ENCODE measurements at places on chromosomes 3 and 15.

DNA sequence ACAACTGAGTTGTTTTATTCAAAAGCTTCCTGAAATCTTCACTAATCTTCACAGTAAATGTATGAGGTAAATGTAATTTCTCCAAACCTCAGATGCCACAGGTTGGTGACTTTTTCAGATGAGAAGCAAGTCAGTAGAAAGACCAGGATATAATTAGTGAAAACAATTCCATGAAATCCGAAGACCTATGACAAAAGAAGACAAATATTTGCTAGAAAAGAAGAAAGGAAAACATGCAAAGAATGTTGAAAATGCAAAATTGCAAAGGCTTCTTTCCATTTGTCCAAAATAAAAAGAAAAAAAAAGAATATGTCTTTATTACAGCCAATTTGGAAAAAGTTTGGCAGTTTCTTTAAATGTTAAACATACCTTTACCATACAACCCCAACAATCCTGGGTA, 88.3 kb upstream of the MYRIP start:
- no peak for DNase-seq

- DNase-seq = peak; percentile 51
Observed at GRCh38 chr3:46517016-46517783, 19.4 kb downstream of the RTP3 start.

DNA sequence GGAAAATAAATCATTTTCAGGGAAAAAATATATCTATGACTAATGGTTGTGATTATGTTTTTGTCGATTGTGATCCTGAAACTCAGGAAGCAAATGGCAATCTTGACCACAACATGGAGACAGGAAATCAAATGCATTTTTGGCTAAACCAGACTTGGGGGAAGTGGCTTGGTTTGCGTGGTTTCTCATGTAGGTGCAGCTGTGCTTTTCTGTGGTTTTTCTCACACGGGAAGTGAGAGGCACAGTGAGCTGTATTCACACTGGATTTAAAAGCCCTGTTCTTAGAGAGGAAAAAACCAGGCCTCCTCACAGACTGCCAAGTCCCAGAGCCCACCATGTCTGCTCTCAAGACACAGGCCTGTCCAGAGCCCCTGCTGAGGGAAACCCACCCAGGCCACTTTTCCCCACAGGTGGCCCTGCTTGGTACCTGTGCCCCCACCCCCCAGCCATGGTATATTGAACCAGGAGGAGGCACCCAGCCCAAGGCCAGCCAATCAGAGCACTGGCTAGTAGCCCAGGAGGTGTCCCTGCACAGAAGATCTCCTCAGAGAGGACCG, 46.1 kb downstream of the BTD start:
- peak; percentile 71 for DNase-seq

DNA sequence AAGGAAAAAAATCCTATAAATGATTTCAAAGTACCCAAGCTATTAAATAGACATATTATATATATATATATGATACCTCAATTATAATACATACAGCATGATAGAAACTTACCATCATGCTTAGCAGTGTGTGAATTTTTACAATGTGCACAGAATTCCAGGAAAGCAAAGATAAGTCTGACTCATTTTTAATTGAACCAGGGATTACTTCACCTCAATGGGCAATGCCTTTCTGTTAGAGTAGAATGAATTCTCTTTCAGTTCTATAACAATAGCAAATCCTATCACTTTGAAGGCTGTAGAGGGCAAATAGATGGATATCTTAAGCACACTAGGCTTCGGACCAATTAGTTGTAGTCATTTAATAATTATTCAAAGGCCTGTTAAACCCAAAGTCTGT, 54.8 kb upstream of the P3H2 start:
- no peak for DNase-seq

GRCh38 chr3:188242436-188243123, 88.6 kb downstream of the LPP start:
- no peak for DNase-seq

DNA sequence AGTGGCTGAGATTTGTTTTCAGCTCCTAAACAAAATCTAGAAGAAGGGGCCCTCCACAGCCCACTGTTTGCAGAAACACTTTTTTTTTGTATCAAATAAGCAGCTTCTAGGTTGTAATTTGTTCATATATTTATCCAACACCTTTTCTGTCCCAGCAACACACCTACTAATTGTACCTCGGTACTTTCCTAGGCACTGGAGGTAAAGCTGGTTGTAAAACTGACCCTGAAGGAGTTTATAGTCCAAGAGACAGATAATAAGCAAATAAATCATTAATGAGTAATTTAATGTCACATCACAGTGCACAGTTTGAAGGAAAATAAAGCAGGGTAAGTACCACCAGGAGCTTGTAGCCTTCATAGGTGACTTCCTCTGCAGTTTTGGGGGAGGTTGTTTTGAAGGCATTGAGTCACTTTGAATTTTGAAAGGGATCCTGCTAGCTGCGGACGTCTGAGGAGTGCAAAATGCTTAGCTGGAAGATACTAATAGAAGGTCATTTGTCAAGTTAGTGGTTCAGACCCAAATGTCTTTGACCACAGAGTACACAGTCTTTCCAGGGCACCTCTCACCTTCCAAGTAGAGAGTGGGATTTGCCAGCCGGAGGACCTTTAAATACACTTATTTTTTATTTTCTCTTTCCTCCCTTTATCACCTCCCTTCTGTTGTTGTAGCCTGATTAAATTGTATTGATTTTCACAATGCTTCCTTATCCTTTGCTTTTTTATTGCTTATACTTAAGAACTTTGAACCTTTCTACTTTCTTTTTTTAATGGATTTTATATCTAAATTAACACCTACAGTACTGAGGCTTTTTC, 53.8 kb downstream of the CMSS1 start:
- DNase-seq = no peak

- no peak for DNase-seq
Observed at GRCh38 chr3:32371461-32372212, 20.0 kb upstream of the CMTM7 start.

DNA sequence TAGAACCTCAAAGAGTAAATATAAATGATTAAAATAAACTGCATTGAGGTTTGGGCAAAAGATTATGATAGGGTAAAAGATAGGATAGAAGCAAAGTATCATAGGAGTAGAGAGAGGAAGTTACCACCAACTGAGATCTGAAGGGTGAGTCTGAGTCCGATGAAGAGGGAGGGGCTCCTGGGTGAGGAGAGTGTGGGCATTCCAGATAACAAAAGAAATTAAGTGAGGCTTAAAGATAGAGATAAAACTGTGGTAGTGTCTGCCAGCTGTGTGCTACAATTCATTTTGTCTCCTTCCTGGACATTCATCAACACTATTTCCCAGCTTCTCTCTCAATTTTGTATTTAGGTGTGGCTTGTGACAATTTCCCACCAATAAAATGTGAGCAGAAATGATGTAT, 343.0 kb upstream of the PLSCR5 start:
- no peak for DNase-seq

GRCh38 chr3:71710906-71711494, 14.2 kb downstream of the EIF4E3 start:
- DNase-seq = peak; percentile 83

DNA sequence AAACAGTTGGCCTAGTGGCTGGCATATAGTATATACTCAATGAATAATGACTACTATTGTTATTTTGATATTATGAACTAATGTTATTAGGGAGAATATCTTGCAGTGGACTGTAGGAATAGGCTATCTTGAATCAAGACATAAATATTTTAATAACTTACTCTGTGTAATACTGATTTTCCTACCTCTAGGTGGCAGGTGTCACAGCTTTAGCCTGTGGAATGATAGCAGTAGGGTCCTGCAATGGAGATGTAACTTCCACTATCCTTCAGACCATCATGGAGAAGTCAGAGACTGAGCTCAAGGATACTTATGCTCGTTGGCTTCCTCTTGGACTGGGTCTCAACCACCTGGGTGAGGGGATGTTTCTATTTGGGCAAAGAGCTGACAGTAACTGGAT, 6.5 kb downstream of the PSMD2 start:
- peak; percentile 28 for DNase-seq

DNA sequence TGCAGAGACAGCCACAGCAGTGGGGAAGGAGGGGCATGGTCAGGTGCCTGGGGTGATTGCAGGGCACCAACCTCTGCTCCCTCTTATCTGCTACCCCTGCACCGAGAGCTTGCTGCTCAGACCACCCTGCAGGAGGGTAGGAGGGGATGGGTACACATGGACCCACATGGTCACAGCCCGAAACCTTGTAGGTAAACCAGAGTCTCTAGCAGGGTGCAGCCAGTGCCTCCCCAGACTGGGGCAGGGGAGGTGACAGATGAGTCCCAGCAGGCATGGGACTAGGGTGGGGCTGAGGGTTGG, 49.2 kb downstream of the FAH start:
- DNase-seq = no peak

DNA sequence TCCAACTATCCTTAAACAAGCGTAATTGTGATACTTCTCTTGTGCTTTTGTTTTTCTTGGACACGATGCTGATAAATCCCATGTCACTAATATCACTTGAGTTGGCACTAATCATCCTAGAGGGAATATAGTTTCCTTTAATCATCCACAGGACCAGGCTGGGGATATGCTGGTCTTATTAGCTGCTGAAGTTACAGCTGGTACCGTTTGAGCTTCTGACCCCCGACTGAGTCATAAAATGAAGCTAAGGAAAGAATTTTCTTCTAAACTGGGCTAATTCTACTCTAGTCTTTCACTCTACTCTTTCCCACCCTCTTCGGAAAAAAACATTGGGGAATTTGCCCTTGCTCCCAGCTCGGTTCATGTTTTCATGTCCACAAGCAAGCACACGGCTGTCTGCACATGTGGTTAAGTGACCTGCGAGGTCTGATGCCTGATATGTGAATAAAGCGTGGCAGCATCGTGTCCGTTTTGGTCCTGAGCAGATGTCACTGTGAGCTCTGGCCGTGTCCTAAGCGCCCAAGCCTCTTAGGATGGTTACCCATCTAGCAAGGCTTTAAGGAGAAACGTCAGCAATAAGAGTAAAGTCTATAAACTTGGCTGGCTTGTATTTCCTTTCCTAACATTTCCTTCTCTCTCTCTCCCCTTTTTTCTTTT, 223.7 kb downstream of the ITPR1 start:
- no peak for DNase-seq

- no peak for DNase-seq
Observed at GRCh38 chr3:159356606-159357005, 554.8 kb downstream of the MFSD1 start.

DNA sequence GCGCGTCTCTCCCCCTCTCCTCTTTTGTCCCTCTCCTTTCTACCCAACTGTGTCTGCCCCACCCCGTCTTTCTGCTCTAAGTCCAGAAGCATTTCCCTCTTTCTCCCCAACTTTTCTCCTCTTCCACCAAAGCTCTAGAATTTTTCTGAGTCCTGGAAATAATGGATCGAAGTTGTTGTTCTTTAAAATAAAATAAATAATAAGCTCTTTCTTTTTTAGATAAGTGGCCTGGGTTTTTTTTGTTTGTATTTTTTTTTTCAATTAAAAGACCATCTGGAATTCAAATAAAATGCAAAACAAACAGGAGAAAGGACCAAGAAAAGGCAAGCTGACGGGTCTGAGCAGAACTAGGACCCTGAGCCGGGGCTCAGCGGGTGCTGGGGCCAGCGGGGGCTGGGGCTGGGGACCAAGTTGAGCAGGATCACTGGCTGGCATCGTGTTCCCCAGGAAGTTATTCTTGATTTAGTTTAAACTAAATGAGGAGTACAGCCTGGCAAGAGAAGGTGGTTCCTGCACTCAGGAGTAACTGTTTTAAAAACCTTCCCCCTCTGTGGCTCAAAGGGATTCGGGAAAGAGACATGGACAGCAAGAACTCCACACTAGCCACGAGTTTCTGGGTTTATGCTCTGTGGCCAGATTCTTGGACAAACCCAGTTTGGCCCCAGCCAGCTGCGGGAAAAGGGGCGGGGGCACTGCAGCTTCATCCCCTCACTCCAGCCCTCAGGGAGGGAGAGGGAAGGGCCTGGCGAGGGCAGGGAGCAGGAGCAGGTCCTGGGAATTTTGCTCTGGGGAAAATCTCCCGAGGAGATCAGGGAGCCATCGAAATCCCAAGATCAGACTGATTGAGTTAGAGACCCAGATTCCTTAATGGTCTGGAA, 8.4 kb downstream of the GATA2 start:
- DNase-seq = no peak

DNA sequence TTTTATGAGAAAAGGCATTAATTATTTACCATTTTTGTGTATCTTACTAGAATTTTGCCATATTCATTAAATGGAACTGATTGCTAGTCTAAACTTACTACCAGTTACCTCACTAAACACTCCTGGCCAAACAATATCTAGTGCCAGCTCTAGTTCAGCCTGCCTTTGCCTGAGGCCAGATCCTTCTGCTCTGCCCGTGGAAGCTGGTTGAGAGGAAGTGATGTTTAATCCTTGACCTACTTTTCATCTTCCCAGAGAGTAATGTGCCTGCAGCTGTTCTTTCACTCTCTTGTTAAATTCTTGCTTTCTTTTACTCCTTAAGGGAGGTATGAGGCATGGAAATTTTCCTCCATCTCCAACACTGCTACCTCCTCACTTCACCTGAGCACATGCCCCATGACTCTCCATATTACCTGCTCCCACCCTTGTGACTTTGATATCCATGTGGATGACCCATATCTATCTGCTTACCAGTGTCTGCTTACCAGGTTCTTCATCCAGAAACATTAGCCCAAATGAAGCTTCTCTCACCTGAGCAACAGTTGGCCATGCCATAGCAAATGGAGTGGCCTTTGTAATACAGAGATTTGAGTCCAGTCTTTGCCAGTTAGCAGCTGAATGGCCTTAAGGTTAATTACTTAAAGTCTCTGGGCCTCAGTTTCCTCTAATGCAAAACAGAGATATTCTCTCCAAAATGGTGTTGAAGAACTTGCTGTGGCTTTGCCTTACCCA, 53.4 kb downstream of the UBE2E1 start:
- peak; percentile 39 for DNase-seq

DNA sequence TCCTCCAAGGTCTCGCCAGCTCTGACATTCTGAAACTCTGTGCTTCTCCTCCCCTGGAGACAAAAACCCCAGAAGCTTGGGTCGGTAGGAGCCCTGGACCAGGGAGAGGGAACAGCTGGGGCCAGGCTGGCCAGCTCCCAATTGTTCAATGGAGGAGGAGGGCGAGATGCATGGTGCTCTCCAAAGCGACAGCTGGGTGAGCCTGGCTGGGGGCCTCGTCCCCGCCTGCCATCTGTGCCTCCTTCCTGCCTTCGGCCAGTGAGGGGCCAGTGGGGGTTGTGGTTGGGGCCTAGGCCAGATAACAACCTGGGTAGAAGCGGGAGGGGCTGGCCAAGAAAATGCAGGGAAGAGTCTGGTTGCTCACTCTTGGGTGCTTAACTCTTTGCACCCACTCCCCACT, 79.4 kb downstream of the CORO2B start:
- no peak for DNase-seq

DNA sequence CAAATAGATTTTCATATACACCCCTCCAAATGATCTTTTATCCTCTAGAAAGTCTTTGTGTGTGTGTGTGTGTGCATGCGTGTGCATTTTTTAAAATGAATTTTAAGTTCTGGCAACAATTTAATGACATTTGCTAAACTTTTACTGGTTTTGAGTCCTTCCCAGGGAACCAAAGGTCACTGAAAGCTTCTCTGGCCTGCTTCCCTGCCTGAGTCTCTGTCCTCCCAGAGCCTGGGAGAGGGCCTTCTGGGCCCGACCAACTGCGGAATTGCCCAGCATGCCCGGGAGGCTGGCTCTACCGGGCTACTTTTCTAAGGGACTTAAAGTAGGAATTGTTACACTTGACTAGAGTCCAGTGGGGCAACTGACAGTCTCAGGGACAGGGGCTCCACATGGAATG, 7.4 kb upstream of the RBPMS2 start:
- DNase-seq = no peak
